ENCODE measurements at places on chromosomes 2 and 18. TPM values are rescaled to one million over a fixed set of nuclear protein-coding genes. Genes with fewer than 3 reads are reported as not detected.

The NCKAP5 gene
- total RNA-seq, result 0.20 TPM

The MLPH gene
- total RNA-seq, result 4.3 TPM

The PDCL3 gene
- total RNA-seq, result 24.9 TPM

The MEIS1 gene
- total RNA-seq, result 4.8 TPM

The LHCGR gene
- total RNA-seq, result not detected

The TBR1 gene
- not detected for total RNA-seq

The GPAT2 gene
- 0.47 TPM for total RNA-seq

The TRPM8 gene
- not detected for total RNA-seq

The NFE2L2 gene
- total RNA-seq, result 51.4 TPM

The CD207 gene
- 0.51 TPM for total RNA-seq

The IL37 gene
- total RNA-seq, result not detected

The ARHGEF33 gene
- 1.1 TPM for total RNA-seq

The HOXD1 gene
- total RNA-seq, result not detected

The RNF149 gene
- 26.9 TPM for total RNA-seq

Measured in glutamatergic neuron (in vitro differentiated cells).